ENCODE measurements at places on chromosomes 5 and 9. TPM values are rescaled to one million over a fixed set of nuclear protein-coding genes. Genes with fewer than 3 reads are reported as not detected.

SPEF2 gene
- 25.3 TPM for total RNA-seq

DNA sequence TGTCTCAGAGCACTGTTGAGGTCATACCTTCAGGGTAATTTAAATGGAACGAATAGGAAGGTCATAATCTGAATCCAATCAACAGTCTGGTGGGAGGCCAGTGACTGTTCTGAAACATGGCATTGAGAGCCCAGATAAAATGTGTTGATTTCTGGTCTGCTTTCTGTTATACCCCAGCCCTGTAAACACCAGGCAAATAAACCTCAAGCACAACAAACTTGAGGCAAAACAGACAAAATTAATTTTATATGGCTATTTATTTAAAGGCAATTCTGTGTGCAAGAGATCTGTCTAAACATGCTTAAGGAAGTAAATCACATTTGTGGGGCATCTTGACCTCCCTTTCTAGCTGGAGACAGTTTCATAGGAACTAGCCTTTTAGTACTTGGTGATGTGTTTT is 140.9 kb upstream of the SPEF2 start:
- no peak overlapping the region for H3K27ac ChIP-seq
- no peaks in the 10 kb centered on the region for H3K36me3 ChIP-seq
- DNase-seq: no peak
- H3K4me1 ChIP-seq: no peaks in the 10 kb centered on the region

DNA sequence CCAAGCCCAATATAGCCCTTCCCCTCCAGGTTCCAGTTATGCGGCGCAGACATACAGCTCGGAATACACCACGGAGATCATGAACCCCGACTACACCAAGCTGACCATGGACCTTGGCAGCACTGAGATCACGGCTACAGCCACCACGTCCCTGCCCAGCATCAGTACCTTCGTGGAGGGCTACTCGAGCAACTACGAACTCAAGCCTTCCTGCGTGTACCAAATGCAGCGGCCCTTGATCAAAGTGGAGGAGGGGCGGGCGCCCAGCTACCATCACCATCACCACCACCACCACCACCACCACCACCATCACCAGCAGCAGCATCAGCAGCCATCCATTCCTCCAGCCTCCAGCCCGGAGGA is 6.3 kb downstream of the NR4A3 start:
- no peak overlapping the region for H3K4me3 ChIP-seq
- no peak overlapping the region for H3K27ac ChIP-seq
- DNase-seq: no peak
- H3K27me3 ChIP-seq: no peaks in the 10 kb centered on the region
- peaks cover 15% of the 10 kb centered on the region for H3K4me1 ChIP-seq
- peaks cover 6% of the 10 kb centered on the region for H3K36me3 ChIP-seq

DNA sequence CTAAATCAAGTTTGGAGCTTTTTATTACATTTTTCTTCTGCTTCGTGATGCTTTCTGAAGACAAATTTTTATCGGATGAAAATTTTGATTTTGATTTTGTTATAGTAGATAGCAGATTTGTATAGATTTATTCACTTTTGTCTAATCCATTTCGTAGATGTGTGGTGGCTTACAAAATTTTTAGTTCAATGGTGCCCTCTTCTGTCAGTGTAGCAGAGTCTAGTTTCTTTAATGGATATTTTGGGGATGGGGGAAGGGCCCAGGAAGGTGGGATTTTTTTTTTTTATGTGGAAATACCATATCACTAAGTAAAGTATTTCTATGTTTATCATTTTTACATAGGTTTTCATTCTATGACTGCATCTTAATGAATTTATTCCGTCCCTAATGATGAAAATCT is 259.9 kb upstream of the TARS1 start:
- H3K4me3 ChIP-seq: no peak overlapping the region
- no peaks in the 10 kb centered on the region for H3K36me3 ChIP-seq
- DNase-seq: no peak
- no peaks in the 10 kb centered on the region for H3K27me3 ChIP-seq

OSMR gene
- 97.5 TPM for total RNA-seq

- H3K4me1 ChIP-seq: no peaks in the 10 kb centered on the region
- no peak for DNase-seq
- H3K27me3 ChIP-seq: no peaks in the 10 kb centered on the region
- H3K27ac ChIP-seq: no peak overlapping the region
- no peaks in the 10 kb centered on the region for H3K36me3 ChIP-seq
Measured at GRCh38 chr5:93425096-93425495, 155.9 kb downstream of the NR2F1-AS1 start.

DNA sequence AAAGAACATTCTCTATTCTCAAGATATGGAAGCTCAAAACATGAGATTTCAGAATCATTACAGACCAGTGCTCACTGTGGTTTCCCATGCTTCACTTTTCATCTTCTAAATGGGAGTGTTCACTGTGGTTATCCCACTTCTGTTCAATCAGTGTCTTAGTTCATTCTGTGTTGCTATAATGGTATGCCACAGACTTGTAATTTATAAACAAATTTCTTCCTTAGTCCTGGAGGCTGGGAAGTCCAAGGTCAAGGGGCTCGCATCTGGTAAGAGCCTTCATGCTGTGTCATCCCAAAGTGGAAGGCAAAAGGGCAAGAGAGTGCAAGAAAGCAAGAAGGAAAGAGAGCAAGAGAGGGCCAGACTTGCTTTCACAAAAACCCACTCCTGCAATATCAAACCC is 146.3 kb downstream of the TTC39B start:
- H3K36me3 ChIP-seq: no peaks in the 10 kb centered on the region
- DNase-seq: no peak
- H3K27ac ChIP-seq: no peak overlapping the region

GOLGA1 gene
- total RNA-seq: 44.4 TPM

TGFBI gene
- 234 TPM for total RNA-seq

DNA sequence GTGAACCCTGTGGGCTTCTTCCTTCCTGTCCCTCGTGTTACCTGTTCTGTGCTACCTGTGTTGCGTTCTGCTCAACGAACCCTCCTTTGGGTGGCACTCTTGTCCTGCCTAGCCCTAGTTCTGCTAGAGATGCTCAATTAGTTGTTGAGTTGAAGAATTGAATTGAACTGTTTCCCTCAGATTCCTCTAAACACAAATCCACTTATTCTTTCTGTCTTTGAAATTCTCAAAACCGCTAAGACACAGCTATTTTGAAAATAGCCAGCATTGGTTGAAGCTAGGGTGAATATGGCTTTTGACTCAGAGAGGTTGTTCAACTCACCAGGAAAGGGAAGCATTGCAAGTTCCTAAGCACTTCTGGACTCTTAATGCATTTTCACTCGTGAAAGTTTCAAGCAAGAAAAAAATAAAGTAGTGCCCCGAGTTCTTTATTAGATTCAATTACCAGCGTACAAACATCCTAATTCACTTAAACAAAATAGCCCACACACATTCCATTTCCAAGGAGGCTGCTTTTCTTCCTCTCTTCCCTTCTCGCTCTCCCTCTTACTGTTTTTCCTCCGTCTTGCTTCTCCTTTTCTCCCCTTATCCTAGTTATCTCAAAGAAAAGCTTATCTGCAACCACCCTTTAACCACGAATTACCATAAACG is 642 bp upstream of the ITGA1 start:
- H3K27me3 ChIP-seq: no peaks in the 10 kb centered on the region
- peak overlapping the region; percentile 94 for H3K27ac ChIP-seq
- H3K4me1 ChIP-seq: peaks cover 11% of the 10 kb centered on the region

DNA sequence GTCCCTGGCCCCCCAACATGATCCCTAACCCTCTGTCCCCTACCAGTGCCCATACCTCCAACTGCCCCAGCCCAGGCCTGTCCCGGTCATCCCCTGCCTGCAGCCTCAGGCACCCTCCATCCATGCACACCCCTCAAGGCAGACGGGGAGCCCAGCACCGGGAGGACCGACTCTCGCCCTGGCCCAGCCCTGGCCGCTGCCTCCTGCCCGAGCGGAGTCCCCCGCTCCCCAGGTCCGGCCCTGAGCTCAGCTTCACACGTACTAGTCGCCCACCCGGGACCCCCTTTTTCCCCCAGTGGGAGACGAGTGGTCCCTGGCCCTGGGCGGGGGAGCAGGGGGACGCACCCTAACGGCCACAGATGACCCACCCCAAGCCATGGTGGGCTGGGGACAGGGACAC is 49.0 kb upstream of the UBAC1 start:
- H3K4me1 ChIP-seq: peaks cover 24% of the 10 kb centered on the region
- peak overlapping the region; percentile 85 for H3K27ac ChIP-seq
- no peak overlapping the region for H3K4me3 ChIP-seq
- no peaks in the 10 kb centered on the region for H3K36me3 ChIP-seq
- no peak for DNase-seq

DNA sequence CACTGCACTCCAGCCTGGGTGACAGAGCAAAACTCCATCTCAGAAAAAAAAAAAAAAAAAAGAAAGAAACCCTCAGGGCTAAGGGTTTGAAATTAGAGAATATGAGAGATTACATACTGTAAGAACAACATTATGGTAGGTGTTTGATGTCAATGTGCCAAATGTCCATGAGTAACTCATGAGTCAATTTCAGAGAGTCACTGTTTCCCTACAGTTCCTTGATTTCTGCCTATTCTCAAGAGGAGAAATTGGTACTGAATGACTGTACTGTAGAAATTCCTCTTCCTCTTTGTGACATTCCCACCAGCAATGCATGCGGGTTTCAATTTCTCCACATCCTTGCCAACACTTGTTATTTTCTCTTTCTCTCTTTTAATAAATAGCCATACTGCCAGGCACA is 35.2 kb downstream of the MARVELD2 start:
- no peaks in the 10 kb centered on the region for H3K27me3 ChIP-seq
- no peaks in the 10 kb centered on the region for H3K4me1 ChIP-seq
- no peaks in the 10 kb centered on the region for H3K36me3 ChIP-seq
- no peak overlapping the region for H3K27ac ChIP-seq
- no peak overlapping the region for H3K4me3 ChIP-seq

FGD3 gene
- total RNA-seq: 7.3 TPM

GRCh38 chr5:54480296-54480695 is 24.8 kb downstream of the HSPB3 start:
- H3K36me3 ChIP-seq: no peaks in the 10 kb centered on the region
- H3K4me3 ChIP-seq: no peak overlapping the region
- H3K27ac ChIP-seq: no peak overlapping the region
- H3K27me3 ChIP-seq: no peaks in the 10 kb centered on the region
- DNase-seq: no peak

GRCh38 chr5:173890195-173890991 is 2.2 kb downstream of the CPEB4 start:
- H3K27me3 ChIP-seq: no peaks in the 10 kb centered on the region
- no peak for DNase-seq
- no peaks in the 10 kb centered on the region for H3K4me1 ChIP-seq
- H3K4me3 ChIP-seq: peak overlapping the region; percentile 55

AMBP gene
- total RNA-seq: not detected

FST gene
- 27.3 TPM for total RNA-seq

GRCh38 chr9:110099236-110100095 is 108.5 kb downstream of the C9orf152 start:
- H3K27ac ChIP-seq: no peak overlapping the region
- no peaks in the 10 kb centered on the region for H3K36me3 ChIP-seq
- no peak overlapping the region for H3K4me3 ChIP-seq
- peak; percentile 46 for DNase-seq
- H3K27me3 ChIP-seq: no peaks in the 10 kb centered on the region

DNA sequence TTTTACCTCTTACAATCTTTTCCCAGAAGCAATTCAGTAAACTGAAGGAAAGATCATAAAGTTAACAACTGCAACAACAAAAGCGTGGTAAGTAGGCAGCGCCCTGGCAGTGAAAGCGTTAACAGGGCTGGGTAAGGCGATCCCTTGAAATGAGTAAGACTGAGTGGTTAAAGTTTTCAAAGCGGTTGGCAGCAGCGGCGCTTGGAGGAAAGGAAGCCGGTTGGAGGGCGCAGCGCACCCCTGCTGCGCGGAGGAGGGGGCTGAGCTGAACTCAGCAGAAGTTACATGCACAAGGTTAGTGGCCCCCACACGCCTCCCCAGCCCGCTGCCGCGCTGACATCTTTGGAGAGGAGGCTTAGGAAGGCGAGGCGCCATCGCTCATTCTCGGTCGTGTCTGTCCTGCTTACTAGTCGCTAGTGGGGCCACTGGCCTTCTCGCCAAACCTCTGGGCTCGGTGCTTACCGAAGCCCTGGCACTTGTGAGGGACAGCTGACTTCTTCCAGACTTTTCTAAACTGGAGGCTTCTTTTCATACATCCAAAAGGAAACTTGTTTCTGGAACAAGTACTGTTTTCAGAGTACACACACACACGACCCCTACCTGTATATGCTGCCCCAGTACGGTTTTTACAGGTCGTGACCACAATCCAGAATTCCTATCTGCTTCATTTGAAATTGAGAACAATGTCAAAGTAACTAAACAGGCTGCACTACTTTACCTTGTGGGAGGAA is at the start of gene SH3RF2:
Gene SH3RF2, plus strand, starts transcription at position 178 of the 731 bp plus-strand sequence. CDS start 1,351 bp downstream, outside the sequence.
- H3K4me1 ChIP-seq: no peaks in the 10 kb centered on the region
- DNase-seq: peak; percentile 15
- no peaks in the 10 kb centered on the region for H3K27me3 ChIP-seq
- H3K27ac ChIP-seq: no peak within 1 kb of the TSS
- H3K4me3 ChIP-seq: peak within 1 kb of the TSS; percentile 39
- no peaks in the 10 kb centered on the region for H3K36me3 ChIP-seq

Data from tibial nerve (tissue), 4 donors.